Right atrium auricular region (tissue), 2 donors: ENCODE measurements at places on chromosomes 4 and X. TPM values are rescaled to one million over a fixed set of nuclear protein-coding genes. Genes with fewer than 3 reads are reported as not detected.

Gene RENBP
- total RNA-seq, result 6.2 TPM

Gene SPANXD
- not detected for total RNA-seq

Gene HOPX
- 7.8 TPM for total RNA-seq

Gene ATG4A
- total RNA-seq, result 13.5 TPM

Gene UCHL1
- 36.8 TPM for total RNA-seq

Gene ZNF711
- 4.7 TPM for total RNA-seq

Gene MAGED2
- total RNA-seq, result 124 TPM

Gene NHS
- total RNA-seq, result 2.0 TPM

- DNase-seq, result no peak
These were observed 179.7 kb upstream of the TET2 start for GRCh38 chr4:104967034-104967401.

GRCh38 chr4:76787898-76788297, 110.0 kb downstream of the SOWAHB start:
- DNase-seq, result no peak

- no peak for DNase-seq
These were observed 1002.7 kb upstream of the PCDH7 start for GRCh38 chr4:29717287-29718057.

GRCh38 chrX:57822818-57823217, 87.4 kb downstream of the ZXDA start:
- no peak for DNase-seq

GRCh38 chr4:131551306-131551705, 1597.8 kb upstream of the PCDH10 start:
- DNase-seq, result no peak

DNA sequence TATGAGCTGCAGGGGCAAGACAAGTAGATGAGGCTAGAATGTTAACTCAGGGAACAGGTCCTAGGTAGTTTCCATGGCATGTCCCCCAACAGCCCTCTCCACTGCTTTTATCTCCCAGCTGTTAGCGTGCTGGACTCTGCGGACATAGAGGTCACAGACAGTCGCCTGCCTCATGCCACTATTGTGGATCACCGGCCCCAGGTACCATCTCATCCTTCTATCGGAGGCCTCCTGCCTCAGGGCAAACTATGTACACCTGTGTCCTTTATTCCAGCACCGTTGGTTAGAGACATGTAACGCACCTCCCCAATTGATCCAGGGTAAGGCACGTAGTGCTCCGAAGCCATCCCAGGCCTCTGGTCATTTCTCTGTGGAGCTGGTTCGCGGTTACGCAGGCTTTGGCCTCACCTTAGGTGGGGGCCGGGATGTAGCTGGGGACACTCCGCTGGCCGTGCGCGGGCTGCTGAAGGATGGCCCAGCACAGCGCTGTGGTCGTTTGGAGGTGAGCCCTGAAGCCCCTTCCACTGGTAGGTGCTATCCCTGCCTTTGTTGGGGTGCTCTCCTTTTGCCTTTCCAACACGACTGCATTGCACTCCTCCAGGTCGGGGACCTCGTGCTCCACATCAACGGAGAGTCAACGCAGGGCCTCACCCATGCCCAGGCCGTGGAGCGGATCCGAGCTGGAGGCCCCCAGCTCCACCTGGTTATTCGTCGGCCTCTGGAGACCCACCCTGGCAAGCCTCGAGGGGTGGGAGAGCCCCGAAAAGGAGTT, 2.2 kb downstream of the MAGIX start:
- no peak for DNase-seq

- DNase-seq, result no peak
These were observed 151.4 kb downstream of the CPEB2 start for GRCh38 chr4:15153662-15154061.

- DNase-seq, result no peak
These were observed 10.7 kb downstream of the TEC start for GRCh38 chr4:48258845-48259397.

DNA sequence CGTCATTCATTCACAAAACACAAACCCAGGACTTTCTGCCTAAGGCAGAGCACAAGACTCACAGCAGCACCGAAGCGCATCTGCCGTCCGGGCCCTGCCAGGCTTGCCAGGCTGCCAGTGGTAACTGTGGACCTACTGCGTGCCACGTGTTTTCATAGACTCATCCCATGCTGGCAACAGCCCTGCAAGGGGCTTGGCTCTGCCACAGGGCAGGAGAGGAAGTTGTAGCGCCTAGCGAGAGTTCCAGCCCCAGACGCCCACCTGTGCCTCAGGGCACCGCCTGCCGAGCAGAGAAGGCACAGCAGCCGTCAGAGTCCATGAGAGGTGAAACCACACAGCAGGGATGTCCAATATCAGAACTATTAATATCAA, 18.9 kb upstream of the MRFAP1 start:
- DNase-seq, result no peak

GRCh38 chr4:152661649-152662048, 18.1 kb downstream of the TMEM154 start:
- DNase-seq, result no peak
